Endodermal cell (in vitro differentiated cells): ENCODE measurements at places on chromosomes 1 and 21. TPM values are rescaled to one million over a fixed set of nuclear protein-coding genes. Genes with fewer than 3 reads are reported as not detected.

- H3K36me3 ChIP-seq, result peaks cover 30% of the 10 kb centered on the region
- H3K27ac ChIP-seq, result no peak overlapping the region
- H3K27me3 ChIP-seq, result no peaks in the 10 kb centered on the region
Measured at GRCh38 chr1:86747304-86747703, 42.9 kb downstream of the SH3GLB1 start.

GRCh38 chr1:4624801-4625200 is 29.6 kb upstream of the AJAP1 start:
- DNase-seq, result no peak
- no peaks in the 10 kb centered on the region for H3K36me3 ChIP-seq
- no peaks in the 10 kb centered on the region for H3K4me1 ChIP-seq
- no peaks in the 10 kb centered on the region for H3K27me3 ChIP-seq
- H3K27ac ChIP-seq, result no peak overlapping the region

DNA sequence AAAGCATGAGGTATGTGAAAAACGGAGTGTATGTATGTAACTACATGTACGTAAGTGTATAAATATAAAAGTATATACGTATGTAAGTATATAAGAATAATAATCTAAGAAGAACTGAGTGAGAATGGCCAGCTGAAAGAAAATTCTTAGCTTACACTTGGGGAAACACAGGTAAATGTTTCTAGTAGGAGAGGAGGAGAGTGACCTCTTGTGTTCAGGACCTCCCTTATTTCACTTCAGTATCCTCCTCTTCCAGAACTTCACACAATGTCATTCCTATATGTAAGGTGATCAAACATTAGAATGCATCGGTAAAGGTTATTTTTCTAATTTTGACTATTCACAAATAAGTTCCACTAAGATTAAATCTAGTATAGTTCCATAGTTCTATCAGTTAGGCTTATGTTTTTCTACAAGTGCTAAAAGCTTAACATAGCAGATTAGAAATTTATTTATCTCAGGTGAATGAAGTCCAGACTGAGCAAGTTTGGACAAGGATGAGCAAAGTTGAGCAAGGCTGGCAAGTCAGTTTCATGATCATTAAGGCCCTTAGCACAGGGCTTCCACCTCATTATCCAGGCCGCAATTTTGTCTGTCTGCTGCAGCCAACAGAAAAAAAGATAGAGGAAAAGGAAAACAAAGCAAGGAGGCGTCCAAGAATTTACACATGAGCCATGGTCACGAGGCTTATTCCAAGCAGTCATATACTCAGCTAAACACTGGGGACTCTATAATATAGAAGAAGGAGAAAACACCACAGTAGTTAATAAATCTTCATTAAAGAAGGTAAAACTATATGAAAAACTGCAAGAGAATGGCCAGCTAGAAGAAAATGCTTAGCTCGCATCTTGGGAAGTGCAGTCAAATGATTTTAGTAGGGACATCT is 7.1 kb upstream of the MROH9 start:
- no peaks in the 10 kb centered on the region for H3K4me1 ChIP-seq
- no peak overlapping the region for H3K27ac ChIP-seq
- no peak for DNase-seq
- no peaks in the 10 kb centered on the region for H3K27me3 ChIP-seq

DNA sequence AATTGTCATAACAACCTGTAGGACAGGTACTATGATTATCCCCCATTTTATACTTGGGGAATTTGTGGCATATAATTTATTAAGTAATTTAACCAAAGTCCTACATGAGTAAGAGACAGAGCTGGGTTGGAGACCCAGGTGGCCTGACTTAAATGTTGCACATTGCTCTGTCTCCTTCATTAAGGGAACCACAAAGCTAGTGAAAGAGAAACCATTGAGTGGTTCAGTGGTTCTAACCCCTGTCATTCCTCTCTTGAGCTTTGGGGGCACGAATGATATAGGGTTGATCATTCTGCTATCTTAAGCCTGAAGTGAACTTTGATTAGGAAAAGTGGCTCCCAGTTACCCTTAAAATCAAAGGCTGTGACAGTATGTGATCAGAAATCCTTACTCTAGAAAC is 5.3 kb upstream of the MAP3K7CL start:
- H3K27me3 ChIP-seq, result no peaks in the 10 kb centered on the region
- no peaks in the 10 kb centered on the region for H3K36me3 ChIP-seq

DNA sequence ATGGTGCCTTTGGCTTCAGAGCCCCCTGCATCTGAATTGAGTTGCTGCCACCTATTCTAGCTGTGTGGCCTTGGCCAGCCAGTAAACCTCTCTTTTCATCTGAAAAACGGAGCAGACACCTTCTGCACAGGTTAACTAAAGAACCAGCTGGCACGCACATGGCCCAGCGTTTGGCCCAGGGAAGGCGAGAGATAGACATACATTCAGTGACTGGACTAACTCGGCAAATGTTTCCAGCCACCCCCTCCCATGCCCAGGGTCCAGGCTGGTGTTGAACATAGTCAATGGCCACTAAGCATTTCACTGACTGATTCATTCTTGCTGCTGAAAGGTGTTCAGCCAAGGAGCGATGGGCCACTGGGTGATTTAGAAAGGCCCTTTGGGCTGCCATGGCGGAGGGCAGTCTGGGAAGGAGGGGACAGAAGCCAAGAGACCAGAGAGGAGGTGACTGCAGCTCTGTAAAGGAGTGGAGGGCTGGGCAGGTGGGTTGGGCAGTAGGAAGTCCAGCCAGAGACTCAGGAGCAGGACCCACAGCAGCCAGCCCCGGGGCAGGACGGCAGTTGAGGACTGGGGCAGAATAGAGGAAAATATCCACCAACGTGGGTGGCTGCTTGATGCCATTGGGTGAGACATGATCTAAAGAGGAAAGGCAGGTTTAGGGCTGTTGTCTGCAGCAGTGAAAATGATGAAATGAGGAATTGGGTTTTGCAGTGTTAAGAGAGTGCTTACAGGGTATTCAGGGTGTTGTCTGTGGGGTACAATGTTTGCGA is 184.3 kb downstream of the HIVEP3 start:
- H3K27ac ChIP-seq, result no peak overlapping the region
- no peaks in the 10 kb centered on the region for H3K36me3 ChIP-seq
- no peak overlapping the region for H3K4me3 ChIP-seq

DNA sequence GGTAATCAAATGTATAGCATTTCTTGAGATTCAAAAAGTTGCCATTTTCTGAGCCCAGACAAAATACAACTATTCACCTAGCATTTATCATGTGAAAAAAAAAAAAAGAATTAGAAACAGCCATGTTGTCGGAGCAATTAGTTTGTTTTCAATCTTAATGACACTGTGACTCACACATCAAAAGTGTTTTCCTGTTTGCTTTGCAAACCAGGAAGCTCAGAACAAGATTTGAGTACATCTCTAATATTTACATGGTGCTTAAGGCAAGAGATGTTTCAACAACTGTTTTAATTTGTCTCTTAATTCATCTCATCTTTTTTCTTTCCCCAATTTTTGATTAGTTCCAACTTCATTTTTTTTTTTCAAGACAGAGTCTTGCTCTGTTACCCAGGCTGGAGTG is 62.5 kb upstream of the CAPZB start:
- no peak overlapping the region for H3K27ac ChIP-seq
- no peak overlapping the region for H3K4me3 ChIP-seq
- no peaks in the 10 kb centered on the region for H3K27me3 ChIP-seq
- H3K4me1 ChIP-seq, result no peaks in the 10 kb centered on the region
- no peaks in the 10 kb centered on the region for H3K36me3 ChIP-seq

- no peaks in the 10 kb centered on the region for H3K36me3 ChIP-seq
- no peak for DNase-seq
- H3K27ac ChIP-seq, result no peak overlapping the region
- H3K4me3 ChIP-seq, result no peak overlapping the region
- H3K27me3 ChIP-seq, result no peaks in the 10 kb centered on the region
Measured at GRCh38 chr1:89641781-89642180, 8.9 kb downstream of the LRRC8C start.

- no peak for DNase-seq
- H3K27ac ChIP-seq, result no peak overlapping the region
- H3K4me1 ChIP-seq, result no peaks in the 10 kb centered on the region
Measured at GRCh38 chr1:204032642-204033235, 40.2 kb upstream of the SOX13 start.

GRCh38 chr21:42258150-42258884 is 39.4 kb downstream of the ABCG1 start:
- H3K27me3 ChIP-seq, result peaks cover 10% of the 10 kb centered on the region
- DNase-seq, result peak; percentile 92
- peaks cover 8% of the 10 kb centered on the region for H3K4me1 ChIP-seq
- no peaks in the 10 kb centered on the region for H3K36me3 ChIP-seq
- H3K4me3 ChIP-seq, result no peak overlapping the region

DNA sequence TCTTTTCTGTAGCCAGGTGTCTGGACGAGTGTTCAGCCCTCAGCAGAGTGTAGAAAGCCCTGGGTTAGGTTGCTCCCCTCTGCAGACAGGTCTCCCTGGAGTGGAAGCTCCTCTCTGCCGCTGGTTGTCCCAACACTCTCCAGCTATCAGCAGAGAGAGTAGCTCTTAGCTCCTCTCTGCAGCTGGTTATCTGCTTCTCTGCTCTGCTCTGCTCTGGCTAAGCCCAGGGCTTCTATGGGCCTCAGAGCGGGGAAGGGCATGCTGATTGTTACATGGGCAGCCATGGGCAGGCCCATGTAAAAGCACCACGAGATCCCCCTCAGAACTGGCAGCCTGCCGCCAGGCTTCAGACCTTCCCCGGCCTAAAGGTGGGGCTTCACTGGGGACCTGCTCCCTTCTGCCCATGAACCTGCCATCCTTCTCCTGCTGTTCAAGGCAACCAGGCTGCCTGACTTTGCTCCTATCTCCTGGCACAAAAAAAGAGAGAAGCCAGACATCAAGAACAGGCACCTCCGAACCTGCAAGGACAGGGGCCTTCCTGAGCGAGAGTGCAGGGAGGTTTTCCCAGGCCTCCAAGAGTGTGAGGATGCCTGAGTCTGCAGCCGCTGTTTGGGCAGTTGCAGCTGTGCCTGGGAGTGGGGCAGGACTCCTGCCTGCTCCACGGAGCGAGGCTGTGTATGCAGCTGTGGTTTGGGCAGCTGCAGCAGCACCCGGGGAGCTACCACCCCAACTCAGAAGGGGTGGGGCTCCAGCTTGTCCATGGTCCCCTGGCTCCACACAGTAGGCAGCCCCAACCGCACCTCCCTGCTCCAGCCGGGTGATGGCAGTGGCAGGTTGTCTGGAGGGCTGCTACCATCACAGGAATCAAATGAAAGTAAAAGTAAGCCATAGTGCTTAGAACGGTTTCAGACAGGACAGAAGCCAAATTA is 973.7 kb downstream of the LTN1 start:
- no peak overlapping the region for H3K27ac ChIP-seq
- no peaks in the 10 kb centered on the region for H3K27me3 ChIP-seq
- H3K4me1 ChIP-seq, result no peaks in the 10 kb centered on the region
- H3K36me3 ChIP-seq, result no peaks in the 10 kb centered on the region

- H3K36me3 ChIP-seq, result peaks cover 3% of the 10 kb centered on the region
- no peak overlapping the region for H3K27ac ChIP-seq
- DNase-seq, result no peak
- no peaks in the 10 kb centered on the region for H3K4me1 ChIP-seq
- H3K27me3 ChIP-seq, result no peaks in the 10 kb centered on the region
Measured at GRCh38 chr1:245428681-245429080, 273.9 kb downstream of the KIF26B start.

- H3K27me3 ChIP-seq, result no peaks in the 10 kb centered on the region
- DNase-seq, result peak; percentile 89
- no peaks in the 10 kb centered on the region for H3K4me1 ChIP-seq
- H3K27ac ChIP-seq, result no peak overlapping the region
- H3K36me3 ChIP-seq, result no peaks in the 10 kb centered on the region
Measured at GRCh38 chr1:36446271-36446670, 4.0 kb downstream of the OSCP1 start.

- no peaks in the 10 kb centered on the region for H3K36me3 ChIP-seq
- peaks cover 2% of the 10 kb centered on the region for H3K4me1 ChIP-seq
- H3K4me3 ChIP-seq, result no peak overlapping the region
- H3K27ac ChIP-seq, result no peak overlapping the region
Measured at GRCh38 chr1:109381573-109381972, 16.1 kb downstream of the SORT1 start.

DNA sequence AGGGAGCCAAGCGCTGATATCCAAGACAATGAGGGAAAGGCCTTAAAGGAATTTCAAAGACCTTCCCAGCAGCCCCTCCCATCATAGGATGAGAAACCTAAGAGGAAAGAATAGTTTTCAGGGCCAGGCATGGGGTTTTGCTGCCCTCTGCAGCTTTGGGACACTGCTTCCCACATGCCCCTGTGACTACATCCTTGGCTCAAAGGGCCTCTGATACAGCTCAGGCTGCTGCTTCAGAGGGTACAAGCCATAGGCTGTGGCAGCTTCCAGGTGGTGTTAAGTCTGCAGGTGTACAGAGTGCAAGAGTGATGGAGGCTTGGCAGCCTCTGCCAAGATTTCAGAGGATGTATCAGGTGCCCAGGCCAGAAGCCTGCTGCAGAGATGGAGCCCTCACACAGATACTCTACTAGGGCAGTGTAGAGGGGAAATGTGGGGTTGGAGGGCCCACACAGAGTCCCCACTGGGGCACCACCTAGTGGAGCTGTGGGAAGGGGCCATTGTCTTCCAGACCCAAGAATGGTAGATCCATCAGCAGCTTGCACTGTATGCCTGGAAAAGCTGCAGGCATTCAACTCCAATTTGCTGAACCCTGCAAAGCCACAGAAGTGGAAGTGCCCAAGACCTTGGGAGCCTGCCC is 125.8 kb downstream of the SLC45A1 start:
- DNase-seq, result peak; percentile 88
- peaks cover 22% of the 10 kb centered on the region for H3K36me3 ChIP-seq
- H3K27ac ChIP-seq, result peak overlapping the region; percentile 24
- H3K27me3 ChIP-seq, result no peaks in the 10 kb centered on the region
- no peak overlapping the region for H3K4me3 ChIP-seq

- H3K36me3 ChIP-seq, result no peaks in the 10 kb centered on the region
- no peaks in the 10 kb centered on the region for H3K4me1 ChIP-seq
- no peak for DNase-seq
- H3K27me3 ChIP-seq, result peaks cover 74% of the 10 kb centered on the region
- H3K4me3 ChIP-seq, result no peak overlapping the region
- H3K27ac ChIP-seq, result no peak overlapping the region
Measured at GRCh38 chr1:83849191-83850061, 149.5 kb downstream of the TTLL7 start.

DNA sequence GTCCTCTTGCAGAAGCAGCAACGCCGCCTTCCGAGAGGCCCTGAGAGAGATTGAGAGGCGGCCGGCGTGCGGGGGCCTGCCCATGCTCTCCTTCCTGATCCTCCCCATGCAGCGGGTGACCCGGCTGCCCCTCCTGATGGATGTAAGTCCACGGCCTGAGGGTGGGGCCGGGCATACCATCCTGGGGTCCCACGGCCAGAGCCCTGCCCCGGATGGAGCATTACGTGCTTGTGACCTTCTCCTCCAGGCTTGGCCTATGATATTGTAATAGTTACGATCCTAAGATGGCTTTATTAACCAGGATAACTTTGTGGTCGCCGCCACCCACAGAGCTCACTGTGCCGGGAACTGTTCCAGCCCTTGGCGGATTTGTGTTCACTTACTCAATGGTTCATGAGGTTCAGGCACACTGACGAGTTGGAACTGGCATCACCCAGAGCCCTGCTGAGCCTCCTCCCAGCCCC is 18.9 kb downstream of the ARHGEF16 start:
- no peak overlapping the region for H3K4me3 ChIP-seq
- no peak for DNase-seq
- no peak overlapping the region for H3K27ac ChIP-seq
- H3K27me3 ChIP-seq, result no peaks in the 10 kb centered on the region

Gene LCE3D
- total RNA-seq, result not detected in 3 replicates

Gene BRDT
- total RNA-seq, result 0.92 to 3.6 TPM (median 2.3 TPM) in 3 replicates

Gene IGSF9
- 7.9 to 9.2 TPM (median 8.8 TPM) in 3 replicates for total RNA-seq

Gene NTRK1
- 0.41 and 0.44 TPM in 2 replicates for total RNA-seq

Gene LCA5L
- 3.5 and 3.6 TPM in 2 replicates for total RNA-seq

Gene CFAP141
- not detected in 3 replicates for total RNA-seq

Gene GJA4
- total RNA-seq, result 8.9 to 36.6 TPM (median 9.0 TPM) in 3 replicates

Gene HENMT1
- 1.7 to 5.0 TPM (median 4.3 TPM) in 3 replicates for total RNA-seq

Gene SPATA45
- 0.52 TPM in 1 of 2 replicates, not detected in the other for total RNA-seq

Gene OR2L2
- 0.07 TPM in 1 of 3 replicates, not detected in the others for total RNA-seq

Gene CBS
- 239 and 272 TPM in 2 replicates for total RNA-seq

Gene INAVA
- 36.2 to 61.5 TPM (median 58.5 TPM) in 3 replicates for total RNA-seq
